ENCODE measurements at places on chromosomes 13 and 19.

DNA sequence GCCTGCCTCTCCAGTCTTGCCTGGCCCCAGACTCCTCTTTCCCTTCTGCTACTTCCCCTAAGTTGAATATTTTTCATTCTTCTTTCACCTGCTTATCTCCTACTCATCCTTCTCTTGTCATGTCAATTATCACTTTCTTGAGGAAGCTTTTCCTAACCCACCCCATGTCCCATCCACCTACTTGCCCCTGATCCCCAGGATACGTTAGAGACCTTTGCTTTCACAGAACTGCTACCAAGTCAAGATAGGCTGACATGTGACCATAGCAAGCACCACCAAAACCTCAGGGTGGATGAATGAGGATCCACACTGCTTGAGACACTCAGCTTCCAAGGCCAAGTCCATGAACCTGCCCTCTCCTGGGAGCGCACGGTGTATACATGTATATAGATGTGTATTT, 131.5 kb downstream of the DNAJC15 start:
- DNase-seq = no peak

DNA sequence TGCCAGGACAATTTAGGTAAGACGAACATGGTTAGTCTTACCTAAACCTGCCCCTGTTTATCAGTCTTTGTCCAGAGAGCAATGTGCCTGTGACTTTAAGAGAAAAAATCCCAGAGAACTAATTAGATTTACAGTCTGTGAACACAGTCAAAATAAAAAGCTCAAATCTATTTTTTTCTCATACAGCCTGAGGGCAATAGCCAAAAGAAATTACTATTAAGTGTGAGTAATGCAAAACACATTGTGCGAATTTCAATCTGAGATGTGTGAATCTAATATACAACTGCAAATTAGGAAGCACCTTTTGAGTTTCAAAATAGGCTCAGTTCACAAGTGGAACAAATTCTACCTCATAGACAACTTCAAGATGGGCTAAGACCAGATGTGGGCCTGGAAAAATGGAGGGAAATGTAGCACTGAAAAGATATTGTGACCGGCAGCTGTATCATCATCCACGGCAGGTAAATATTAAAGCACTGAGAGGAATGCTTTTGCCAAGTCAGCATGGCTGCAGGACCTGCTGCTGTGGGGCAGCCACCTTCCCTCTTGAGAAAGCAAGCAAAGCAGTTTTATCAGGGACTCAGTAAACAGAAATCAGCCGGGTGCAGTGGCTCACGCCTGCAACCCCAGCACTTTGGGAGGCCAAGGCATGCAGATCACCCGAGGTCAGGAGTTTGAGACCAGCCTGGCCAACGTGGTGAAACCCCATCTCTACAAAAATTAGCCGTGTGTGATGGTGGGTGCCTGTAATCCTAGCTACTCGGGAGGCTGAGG, 114.8 kb downstream of the KATNAL1 start:
- no peak for DNase-seq

DNA sequence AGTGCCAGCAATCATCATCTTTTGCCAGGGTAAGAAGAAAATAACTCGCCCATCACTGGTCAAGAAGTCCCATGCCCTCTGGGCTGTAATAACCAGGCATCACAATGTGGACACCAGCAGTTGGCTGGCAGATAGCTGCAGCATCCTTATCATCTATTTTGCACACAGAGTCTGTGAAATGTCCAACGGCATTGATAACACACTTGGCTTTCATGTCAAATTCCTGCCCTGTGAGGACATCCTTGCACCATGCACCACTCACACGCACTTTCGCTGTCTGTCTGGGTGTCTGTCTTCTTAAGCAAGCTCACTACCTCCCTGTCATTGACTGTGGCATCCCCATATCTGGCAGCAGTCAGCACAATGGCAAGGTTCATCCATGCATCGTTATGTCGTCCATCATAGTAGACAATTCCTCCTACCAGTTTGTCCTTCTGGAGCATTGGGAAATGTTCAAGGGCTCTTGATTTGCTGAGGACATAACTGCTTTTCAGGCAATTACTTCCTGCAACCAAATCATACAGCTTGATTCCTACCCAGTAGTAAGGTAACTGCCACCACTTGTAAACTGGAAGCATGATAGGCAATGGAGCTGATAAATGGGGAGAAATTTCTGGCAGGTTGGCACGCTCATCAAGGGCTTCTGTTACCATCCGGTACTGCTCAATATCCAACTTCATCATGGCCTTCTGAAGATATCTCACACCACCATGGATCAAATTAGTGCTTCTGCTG, 6.8 kb upstream of the ZSCAN5A start:
- DNase-seq = no peak

- no peak for DNase-seq
These were observed 23.6 kb downstream of the CEACAM8 start for GRCh38 chr19:42571116-42571515.

GRCh38 chr13:30570691-30571090, 47.0 kb upstream of the USPL1 start:
- DNase-seq = no peak

DNA sequence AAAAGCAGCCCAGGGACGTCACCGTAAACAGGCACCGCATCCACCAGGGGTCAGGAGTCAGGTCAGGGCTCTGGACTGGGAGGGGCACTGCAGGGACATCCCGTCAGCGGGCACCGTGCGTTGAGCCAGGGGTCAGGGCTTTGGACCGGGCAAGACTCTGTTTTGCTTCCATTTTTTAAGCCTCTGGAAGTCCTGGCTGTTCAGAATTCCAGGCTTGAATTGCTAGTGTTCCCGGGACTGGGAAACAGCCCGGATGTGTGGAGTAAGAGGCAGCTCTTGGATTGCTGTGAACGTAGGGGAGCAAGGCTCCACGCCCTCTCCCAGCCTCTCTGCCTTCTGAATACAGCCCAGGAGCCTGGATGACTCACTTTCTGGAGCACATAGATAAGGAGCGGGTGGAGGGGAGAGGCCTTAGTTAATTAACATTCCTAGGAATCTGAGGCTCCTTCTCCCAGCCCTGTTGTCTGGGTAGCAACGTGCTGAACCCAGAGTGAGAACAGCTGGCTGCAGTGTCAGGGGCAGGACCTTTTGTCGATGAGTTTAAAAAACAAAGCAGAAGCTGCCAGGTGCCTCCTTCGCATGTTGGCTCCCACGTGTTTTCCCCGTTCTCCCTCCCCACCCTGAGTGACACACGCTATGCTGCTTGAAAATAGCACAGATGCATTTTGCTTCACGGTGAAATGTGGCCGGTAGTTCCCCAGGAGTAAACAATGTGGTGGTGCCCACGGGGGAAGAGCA, 21.9 kb downstream of the ATP11A start:
- DNase-seq = peak; percentile 87

DNA sequence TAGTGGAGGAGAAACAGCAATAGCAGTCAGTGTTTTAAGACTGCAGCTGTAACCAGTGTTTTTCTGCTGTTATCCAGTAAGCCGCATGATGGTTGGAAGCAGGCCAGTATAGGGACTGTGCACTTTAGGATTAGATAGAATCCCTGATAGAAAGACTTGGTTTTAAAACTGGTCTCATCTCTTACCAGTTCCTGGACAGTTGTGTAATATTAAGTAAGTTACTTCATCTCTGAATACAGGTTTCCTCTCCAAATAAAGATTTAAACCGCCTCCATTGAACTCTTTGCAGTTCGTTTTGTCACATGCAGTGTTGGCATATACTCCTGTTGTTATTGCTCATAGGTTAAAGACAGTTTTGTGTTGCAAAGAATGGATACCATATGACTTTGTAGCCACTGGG, 25.6 kb downstream of the URI1 start:
- DNase-seq = no peak

GRCh38 chr19:28023064-28023463, 1189.9 kb downstream of the UQCRFS1 start:
- DNase-seq = no peak

GRCh38 chr13:109673477-109673876, 112.9 kb downstream of the IRS2 start:
- no peak for DNase-seq

DNA sequence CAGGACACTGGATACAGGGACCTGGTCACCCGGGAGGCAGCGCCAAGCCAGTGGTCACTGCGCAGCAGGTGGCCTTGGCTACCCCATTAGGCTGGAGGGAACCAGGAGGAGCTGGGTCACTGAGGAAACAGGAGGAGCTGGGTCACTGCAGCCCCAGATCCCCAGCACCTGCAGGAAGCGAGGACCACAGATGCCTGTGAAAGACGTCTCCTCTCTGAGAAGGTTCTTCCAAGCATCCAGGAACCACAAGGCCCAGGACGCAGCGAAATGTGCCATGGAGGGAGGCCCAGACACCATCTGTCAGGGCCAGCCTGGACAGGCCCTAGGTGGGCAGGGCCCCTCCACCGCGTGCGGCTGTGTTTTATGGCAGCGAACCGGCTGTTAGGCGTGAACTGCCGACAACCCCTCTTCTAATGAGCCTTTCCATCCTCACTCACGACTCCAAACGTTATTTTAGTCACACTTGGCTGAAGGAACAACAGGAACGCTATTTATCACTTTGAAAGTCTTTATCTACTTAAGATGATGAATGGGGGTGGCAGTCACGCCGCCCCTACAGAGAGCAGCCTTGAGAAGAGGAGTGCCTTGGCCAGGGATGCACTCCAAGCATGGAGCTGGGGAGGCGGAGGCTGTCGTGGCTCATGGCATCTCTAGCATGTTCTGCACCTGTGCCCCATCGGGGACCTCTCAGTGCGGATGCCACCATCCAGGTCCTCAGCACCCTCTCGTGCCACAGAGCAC, 53.3 kb downstream of the CEBPG start:
- no peak for DNase-seq

DNA sequence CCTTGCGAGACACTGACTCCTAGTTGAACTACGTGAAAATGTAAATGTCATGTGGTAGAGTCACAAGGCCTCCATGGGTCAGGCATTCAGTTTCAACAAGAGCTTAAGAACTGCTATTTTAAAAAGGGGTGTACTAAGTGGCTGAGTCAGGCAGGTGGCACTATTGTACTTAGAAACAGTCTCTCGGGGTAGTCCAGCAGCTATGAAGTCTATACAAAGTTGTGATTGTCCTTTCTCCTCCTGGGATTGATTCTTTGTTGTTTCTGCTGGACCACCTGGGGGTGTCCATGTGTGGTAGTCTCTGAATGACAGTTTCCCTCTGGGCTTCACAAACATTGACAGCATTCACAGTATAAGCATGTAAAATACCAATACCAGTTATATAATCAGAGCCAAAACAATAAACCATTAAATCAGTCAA, 33.0 kb downstream of the UGGT2 start:
- DNase-seq = peak; percentile 55

DNA sequence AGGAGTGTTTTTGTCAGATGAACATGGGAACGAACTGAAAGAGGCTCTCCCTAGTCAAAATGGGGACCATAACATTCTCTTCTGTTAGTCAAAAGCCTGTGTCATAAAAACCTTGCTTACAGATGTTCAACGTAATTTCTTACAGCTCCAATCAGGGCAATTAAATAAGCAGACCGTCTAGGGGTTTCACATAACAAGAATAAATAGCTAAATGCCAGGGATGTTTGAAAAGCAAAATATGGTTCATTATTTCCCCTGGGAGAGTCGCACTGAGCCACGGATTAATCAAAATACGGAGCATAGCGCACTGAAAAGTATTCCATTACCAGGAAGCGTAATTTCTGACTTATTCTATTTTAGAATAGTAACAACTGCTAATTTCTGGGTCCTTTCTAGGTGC, 63.7 kb upstream of the MRI1 start:
- no peak for DNase-seq

GRCh38 chr13:44637581-44637980, 61.5 kb upstream of the TSC22D1 start:
- no peak for DNase-seq

DNA sequence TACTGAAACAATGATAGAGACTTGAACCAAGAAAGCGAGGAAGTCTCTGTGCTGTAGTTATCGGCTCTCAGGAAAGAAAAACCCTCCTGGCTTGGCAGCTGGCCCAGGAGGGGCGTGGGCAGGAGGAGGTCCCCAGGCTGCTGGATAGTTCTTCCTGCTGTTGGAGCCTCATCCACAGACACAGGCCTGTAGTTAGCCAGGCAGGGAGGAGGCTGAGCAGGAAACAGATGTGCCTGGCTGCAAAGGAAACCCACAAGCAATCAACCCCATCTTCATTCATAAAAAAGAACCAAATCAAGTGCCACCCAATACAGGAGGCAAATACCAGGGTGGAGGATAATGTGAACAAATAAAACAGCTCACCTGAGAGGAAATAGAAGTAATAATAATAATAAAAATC, 86.2 kb downstream of the IRS2 start:
- DNase-seq = no peak

GRCh38 chr13:44157606-44158005, 216.0 kb upstream of the SERP2 start:
- no peak for DNase-seq

DNA sequence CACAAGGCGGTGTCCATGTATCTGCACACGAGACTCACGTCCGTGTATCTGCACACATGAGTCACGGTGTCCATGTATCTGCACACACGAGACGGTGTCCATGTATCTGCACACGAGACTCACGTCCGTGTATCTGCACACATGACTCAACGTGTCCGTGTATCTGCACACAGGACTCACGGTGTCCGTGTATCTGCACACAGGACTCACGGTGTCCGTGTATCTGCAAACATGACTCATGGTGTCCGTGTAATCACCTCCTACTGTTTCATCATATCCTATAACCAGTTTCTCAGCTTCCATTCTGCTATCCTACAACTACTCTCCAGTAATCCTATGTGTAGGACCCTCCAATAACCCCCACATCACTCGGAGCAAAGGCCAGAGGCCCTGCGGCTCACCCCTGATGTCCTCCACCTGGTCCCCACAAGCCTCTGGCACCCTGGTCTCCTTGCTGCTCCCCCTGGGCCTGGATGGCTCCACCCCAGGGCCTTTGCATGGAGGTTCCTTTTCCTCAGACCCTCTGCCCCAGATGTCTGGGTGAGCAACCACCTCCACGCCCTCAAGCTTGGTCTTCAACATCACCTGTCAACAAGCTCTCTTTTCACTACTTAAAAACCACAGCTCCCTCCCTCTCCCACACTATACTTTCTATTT, 2.5 kb upstream of the TMEM255B start:
- DNase-seq = no peak

GRCh38 chr13:24984134-24984533, 111.8 kb upstream of the PABPC3 start:
- no peak for DNase-seq

GRCh38 chr13:91523116-91523515, 124.7 kb downstream of the GPC5 start:
- DNase-seq = no peak
